ENCODE measurements at places on chromosomes 4 and X.

- DNase-seq = no peak
These were observed 7.5 kb downstream of the YY2 start for GRCh38 chrX:21863241-21863640.

GRCh38 chr4:56627985-56628384 lies 53.1 kb downstream of the HOPX start:
- no peak for DNase-seq

GRCh38 chrX:12770440-12770839 lies 20.8 kb upstream of the PRPS2 start:
- DNase-seq = no peak

DNA sequence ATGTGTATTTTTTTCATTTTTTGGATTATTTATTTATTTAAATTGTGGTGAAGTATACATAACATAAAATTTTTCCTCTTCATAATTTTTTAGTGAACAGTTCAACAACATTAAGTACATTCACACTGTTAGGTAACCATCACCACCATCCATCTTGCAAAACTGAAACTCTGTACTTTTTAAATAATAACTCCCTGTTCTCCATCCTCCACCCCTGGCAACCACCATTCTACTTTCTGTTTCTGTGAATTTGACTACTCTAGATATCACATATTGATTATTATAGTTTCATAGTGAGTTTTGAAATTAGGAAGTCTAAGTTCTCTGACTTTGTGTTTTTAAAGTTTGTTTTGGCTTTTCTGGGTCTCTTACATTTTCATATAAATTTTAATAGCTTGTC lies 89.3 kb upstream of the STX18 start:
- DNase-seq = no peak

DNA sequence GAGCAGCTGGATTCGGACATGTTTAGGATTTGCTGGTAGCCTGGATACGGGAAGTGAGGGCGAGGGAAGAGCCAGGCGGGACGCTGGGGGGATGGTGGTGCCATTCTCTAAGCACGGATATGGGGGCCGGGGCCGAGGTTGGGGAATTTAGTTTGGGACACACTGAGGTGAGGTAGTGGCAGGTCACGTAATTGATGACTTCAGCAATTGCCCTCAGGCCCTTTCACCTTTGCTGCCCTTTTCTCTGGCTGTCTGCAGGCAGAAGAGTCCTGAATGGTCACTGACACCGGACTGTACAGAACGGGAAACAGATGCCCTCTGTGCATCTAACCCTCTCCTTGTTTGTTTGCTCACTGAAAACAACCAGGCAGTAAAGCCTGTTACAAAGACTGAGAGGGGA lies 16.9 kb upstream of the HMGB3 start:
- no peak for DNase-seq

DNA sequence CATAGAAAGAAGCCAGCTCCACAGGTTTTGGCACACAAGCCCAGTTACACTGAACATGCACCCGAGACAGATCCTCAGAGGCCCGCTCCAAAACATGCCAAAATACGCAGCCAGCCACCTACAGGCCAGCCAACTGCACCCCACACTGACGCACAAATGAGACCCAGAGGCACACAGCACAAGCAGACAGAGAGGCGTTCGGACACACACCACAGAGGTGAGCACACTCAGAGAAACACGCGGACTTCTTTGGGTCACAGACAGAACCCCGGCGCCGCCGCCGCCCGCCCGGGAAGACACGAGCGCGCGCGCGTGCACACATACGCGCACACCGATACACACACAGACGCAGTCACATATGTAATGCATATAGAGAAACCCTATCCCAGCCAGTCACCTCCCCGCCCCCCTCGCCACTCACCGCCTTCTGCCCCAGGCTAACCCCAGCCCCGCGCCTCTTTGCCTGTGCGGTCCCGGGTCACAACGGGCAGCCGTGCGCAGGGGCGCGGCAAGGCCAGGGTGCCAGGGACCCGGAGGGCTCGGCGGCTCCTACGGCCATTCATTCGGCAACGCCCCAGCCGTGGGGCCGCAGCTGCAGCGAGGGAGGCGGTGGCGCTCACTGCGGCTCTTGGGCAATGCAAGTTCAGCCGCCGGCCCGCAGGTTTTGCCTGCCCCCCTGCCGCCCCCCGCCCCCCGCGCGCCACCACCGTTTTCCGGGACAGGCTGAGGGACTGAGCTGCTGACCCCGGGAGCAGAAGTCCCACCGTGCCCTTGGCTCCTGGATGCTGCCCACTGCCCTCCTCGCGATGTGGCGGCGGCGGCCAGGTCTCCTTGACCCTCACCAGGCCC lies 553 bp downstream of the SEPTIN6 start:
- DNase-seq = peak; percentile 55

DNA sequence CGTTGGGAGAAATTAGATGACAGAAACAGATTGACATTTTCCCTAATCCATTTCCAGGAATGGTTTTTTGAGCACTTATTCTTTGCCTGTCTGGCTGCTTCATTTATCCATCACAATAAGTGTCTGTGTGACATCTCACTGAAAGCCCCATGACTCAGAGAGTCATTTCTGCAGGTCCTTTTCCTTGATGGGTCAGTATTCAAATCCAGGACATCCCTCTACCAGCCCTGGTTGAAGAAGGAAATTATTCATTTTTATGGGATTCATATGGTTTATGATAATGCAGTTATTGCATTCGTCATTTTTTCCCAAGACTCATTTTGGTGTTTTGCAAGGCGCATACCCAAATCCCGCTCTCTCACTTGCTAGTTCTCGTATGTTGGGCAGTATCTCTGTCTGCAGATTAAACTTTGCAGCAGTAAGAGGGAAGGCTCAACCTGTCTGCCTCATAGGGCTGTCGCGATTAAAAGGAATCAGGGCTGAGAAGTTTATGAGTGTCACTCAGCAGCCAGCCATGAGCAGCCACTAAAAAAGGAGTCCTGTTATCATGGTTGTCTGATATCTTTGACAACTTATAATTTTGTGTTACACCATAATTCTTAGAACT lies 44.0 kb downstream of the GYG2 start:
- no peak for DNase-seq

DNA sequence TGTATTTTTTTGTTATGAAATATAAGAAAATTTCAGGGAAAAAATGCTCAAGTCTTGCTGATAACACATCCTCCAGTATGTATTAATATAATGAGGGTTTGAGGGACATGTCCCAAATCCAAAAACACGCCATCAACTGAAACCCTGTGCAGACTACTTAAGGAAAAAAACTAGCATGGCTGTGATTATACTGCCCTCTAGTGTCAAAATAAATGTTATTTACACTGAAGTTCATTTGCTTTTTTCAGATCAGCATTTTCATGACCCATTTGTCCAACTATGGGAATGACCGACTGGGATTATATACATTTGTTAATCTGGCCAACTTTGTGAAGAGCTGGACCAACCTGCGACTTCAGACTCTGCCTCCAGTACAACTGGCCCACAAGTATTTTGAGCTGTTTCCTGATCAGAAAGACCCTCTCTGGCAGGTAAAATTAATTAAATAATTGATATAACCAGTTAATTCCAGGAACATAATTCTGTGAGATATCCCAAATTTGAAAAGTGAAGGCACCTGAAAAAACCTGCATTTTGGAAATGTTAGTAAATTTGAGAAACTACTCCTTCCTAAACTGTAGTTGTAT lies 128.5 kb downstream of the PRSS12 start:
- no peak for DNase-seq

GRCh38 chr4:105859233-105859632 lies 36.0 kb upstream of the NPNT start:
- DNase-seq = no peak

DNA sequence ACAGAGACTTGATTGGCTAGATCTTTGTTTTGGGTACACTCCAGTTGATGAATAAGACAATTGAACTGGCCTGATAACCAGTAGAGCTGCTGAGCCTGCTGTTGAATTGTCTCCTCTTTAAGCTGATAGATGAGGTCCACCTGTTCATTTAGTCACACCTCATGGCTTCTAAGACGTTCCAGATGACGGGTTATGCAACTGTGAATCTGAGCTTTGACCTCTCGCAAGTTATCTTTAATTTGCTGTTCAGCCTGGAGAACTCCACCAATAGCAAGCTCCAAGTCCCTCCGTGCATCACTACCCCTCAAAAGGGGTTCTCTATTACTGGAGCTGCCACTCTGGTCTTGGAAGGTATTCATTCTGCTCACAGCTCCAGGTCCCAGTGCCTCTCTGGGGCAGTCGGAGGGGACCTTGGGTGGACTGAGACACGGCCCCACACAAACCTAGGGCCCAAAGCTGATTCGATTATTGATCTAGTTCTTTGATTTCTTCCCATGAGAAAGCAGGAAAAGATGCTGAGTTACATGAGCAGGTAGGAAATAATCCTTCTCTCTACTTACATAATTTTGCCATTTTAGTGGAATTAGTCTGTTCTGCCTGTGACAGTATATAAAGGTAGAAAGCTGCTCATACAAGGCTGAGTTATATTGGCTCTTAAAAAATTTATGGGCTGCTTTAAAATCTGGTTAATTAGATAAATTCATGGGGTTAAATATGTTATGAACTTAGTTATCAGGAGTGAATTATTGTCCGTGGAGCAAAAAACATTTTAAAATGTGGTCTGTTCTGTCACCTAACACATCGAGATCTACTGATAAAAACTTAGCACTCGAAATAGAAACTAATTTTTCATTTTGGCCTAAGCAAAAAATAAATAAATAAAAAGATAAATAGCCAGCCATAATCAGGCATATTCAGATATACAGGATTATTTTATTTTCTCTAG lies 6.8 kb downstream of the MMAA start:
- DNase-seq = no peak

DNA sequence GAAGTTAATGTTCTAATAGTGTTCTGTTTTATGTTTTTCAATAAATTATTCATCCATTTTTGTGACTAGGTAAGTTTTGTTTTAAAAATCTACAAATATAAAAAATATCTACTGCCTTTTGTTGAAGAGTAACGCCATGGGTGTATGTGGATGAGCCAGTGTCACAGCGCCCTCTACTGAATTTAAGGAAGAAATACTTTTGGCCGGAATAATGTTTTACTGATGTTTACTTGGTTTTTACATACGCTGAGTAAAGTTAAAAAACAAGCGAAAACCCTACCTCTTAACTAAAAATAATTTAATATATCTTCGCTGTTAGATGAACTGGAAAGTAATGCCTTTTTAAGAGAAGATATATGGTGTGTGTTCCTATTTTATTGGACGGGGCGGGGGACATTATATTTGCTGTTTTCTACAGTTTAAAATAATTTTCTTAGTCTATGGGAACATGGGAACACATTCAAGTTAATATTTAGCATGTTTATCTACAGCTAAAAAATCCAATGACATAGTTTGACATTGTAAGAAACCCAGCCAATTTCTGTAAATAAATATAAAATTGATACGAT lies 86.1 kb downstream of the CPE start:
- no peak for DNase-seq

DNA sequence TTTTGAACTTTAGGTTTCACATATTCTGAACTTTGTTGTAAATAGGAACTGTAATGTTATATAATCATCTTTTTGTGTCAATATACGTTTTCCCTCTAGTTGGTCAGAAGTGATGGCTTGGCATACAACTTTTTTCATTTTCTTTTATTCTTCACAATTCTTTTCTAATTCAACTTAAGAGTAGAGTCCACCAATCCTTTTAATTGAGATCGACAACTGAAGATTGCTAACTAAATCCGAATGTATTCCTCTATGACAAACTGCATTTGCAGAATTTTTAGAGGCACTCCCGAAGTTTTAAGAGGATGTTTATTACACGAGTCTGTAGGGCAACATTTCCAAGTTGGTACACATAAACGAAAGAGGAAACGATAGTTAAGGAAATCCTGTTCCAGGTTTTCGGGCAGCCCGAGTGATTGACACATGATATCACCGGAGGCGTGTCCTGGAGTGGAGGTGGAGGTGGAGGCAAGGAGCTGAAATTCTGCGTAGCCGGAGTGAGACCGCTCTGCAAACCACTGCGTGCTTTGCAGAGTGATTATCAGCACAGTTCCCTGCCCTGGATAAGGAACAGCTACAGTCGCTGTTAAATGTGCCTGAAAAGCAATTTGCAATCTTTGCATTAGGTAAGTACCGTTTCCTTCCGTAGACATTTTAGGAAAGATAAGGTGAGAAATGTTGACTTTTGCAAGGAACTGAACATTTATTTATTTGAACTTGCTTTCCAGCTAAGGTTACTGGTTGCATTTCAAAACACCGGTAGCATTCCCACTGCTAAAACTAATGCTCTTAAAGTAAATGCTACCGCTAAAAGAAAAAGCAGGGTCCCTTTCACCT lies at the start of gene SPRY1:
Gene SPRY1, plus strand, starts transcription at position 489 of the 837 bp plus-strand sequence. CDS start 4,797 bp downstream, outside the sequence.
- DNase-seq = peak; percentile 46

GRCh38 chr4:137663251-137664045 lies 131.2 kb upstream of the PCDH18 start:
- DNase-seq = no peak

GRCh38 chrX:150058728-150059127 lies 120.4 kb upstream of the EOLA2 start:
- DNase-seq = no peak

- DNase-seq = no peak
These were observed 417.9 kb downstream of the GPM6A start for GRCh38 chr4:175394208-175394607.

GRCh38 chr4:3037957-3038461 lies 36.3 kb downstream of the HTT-AS start:
- DNase-seq = no peak

GRCh38 chrX:130170752-130171445 lies 863 bp upstream of the RAB33A start:
- DNase-seq = peak; percentile 25

- no peak for DNase-seq
These were observed 52.6 kb upstream of the AGA start for GRCh38 chr4:177494791-177495190.

DNA sequence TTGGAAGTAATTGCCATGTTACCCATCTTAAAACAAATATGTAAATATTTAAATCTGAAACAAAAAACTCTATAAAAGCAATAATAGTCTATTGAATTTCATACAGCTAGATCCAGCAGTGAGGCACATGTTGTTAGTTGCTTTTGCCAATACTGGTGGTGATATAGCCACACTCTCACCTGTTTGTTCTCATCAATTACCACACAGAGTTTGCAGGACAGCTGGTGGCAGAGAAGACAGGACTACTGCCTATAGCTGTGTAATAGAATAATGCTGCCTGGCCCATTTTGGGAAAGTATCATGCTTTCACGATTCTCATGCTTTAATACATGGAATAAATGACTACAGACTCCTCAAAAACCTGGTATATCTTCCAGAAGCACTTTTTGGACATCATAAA lies 3.7 kb upstream of the PRR32 start:
- no peak for DNase-seq

- DNase-seq = no peak
These were observed 21.2 kb upstream of the DHRSX start for GRCh38 chrX:2521927-2522386.
